ENCODE measurements at places on chromosomes 1 and 21.

DNA sequence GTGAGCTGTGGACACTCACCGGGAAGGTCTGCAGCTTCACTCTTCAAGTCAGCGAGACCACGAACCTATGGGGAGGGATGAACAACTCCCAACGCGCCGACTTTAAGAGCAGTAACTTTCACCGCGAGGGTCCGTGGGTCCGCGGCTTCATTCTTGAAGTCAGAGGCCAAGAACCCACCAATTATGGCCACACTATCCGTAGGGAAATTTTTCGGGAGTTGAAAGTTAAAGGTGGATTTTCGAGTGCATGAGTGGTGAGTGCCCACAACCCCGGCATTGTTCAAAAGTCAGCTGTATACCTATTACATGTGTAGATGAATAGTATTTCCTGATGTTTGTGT lies 19.7 kb downstream of the EXOC8 start:
- no peak for DNase-seq

DNA sequence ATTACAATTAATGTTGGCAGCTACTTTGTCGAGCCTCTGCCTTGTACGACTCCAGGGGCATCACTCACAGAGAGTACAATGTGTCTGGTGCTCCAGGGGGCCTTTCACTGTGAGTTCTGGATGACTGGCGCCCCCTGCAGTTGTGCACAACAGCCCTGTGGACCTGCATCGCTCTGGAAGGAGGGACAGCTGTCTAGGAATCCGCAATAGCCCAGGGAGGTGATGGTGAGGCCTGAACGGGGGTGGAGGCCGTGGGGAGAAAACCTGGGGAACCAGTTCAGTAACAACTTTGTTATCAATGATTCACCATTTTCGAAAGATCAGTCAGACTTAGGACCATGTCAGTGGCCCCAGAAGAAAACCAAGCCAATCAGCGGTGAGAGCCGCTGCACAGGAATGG lies 189.1 kb downstream of the KAZN start:
- no peak for DNase-seq

DNA sequence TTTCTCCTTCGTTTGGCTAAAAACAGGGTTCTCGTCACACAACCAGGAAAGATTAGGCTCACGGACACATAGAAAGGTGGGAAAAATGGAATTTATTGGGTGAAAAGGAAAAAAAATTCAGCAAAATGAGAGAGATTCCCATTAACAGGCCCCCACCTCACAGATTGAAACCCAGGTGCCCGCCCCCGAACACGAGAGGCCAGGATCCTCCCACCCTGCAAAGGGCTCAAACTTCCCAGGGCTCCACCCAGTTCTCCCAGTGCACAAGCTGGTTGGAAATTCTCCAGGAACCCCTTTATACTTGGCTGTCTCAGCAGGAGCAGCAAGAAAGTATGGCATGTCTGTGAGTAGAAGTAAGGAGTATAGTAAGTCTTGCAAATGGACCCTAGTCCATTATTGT lies 499.7 kb downstream of the RWDD3 start:
- DNase-seq: no peak

DNA sequence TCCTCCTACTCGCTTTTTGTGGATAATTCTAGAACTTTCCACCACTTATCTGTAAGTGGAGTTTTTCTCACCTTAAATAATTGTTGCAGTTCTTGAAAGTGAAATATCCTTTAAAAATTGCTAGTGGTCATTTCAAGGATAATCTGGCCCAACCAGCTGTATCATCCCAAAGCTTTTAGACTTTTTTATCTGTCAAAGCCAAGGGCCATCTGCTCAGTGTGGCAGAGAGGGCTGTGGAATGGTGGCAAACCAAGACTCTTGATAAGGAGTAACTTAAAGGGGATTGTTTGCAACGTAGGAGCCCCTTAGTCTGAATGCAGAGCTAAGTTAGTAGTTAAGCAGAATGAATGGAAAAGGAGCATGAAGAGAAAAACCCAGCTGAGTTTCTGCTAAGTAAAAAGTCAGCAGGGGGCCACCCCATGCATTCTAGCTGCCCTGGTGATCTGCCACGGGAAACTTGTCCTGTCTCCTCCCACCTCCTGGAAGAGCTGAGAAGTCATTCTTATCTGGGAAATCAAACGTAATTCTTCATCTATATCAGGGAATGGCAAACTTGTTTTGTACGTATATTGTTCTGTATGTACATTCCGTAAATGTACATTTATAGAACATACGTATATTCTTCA lies 169.3 kb downstream of the PRDM2 start:
- DNase-seq: no peak

DNA sequence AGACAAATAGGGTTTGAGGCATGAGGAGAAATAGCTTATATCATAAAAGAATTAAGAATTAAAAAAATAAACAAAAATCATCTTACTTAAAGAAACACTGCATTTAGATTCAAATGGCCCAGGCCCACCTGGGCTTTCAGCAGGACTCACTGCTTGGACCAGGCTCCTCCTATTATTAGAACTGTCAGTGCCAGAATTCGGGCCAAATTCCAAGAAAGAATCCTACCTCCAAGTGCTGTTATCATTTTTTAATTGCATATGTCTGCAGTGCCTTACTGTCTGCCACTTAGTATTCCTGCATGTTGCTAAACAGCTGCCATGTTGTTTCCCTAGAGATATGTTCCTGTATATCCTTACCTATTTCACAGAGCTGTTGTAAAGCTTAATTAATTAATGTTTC lies 112.0 kb downstream of the BARHL2 start:
- no peak for DNase-seq

- DNase-seq: no peak
Measured at GRCh38 chr1:200642481-200642880, 21.9 kb upstream of the KIF14 start.

DNA sequence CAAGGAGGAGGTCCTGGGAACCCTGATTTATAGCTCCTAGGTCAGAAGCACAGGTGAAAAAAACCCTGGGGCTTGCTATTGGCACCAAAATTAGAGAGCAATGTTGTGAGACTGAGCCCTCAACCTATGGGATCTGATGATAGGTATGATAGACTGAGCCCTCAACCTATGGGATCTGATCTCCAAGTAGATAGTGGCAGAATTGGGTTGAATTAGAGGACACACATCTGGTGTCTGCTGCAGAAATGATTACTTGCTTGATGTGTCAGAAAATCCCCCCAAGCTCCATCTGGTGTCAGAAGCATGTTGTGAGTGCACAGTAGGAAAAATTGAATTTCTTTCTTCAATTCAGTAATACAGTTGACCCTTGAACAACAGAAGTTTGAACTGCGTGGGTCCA lies 62.4 kb downstream of the MAP3K21 start:
- no peak for DNase-seq

GRCh38 chr21:42360317-42360716 lies 6.0 kb downstream of the TFF1 start:
- no peak for DNase-seq

DNA sequence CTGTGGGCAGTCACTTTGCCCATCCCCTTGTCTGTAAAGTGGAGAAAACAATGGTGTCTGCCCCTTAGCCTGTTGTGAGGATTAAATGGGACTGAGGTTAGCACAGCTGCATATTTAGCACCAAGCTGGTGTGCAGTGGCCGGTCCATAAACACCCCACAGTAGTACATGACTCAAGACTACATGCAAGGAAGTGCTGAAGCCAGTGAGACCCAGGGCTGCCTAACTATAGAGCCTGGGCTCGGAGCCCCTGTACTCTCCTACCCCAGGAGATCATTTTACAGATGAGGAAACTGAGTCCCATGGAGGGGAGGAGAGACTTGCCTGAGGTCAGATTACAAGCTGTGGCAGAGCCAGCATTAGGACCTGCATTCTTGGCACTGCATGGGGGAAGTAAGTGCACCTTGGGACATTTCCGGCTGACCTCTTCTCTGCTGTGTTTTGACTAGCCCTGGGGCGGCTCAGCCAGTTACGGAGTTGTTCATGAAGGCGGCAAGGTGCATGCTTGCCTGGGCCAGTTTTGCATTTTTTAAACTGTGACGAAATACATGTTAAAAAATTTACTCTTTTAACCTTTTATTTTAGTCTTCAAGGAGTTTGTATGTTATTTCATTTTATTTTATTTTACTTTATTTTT lies 3.2 kb downstream of the SERINC2 start:
- DNase-seq: no peak

GRCh38 chr1:27257155-27257554 lies 22.7 kb downstream of the WDTC1 start:
- no peak for DNase-seq

Measured in HTR-8/SVneo (cell line).